Activated CD8-positive, alpha-beta memory T cell treated with anti-CD3 and anti-CD28 coated beads for 4 hours (primary cell): ENCODE measurements at places on chromosomes 6 and 20.

GRCh38 chr6:157887892-157888291 is 64.8 kb downstream of the SNX9 start:
- no peak for DNase-seq

GRCh38 chr20:38987777-38988176 is 25.6 kb downstream of the DHX35 start:
- DNase-seq = no peak

DNA sequence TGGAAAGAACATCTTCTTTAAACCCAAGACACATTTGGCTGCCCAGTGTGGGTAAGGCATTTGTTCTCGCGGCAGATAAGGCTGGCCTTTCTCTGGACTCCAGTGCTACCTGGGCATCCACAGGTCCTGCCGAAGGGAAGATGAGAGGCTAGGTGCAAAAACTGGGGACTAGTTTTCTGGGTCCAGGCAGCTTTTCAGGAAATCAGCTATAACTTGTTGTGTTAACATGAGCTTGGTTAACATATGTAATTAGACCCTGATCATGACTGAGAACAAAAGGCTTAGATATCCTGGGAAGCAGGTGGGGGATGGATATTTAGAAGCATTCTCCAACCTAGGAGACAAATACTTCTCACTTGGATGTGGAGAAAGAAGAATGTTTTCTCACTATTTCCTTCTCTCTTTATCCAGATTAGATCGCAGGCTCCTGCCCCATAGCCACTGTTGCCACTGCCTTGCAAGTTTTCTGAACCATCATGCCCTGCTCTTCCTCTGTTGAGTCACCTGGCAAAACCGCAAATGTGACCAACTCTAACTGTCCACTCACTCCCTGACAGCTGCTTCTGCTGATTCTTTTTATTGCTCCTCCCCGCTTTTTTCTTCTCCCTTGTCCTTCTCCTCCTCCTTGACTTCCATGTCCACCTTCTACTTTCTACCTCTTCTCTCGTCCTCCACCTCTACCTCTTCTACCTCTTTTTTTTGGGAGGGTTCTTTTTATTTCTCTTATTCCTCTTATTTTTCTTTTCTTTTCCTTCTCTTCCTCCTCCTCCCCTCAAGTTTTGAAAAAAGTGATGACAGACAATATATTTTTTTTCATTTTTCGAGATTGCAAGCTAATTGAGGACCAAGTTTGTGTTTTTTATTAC is 258.1 kb downstream of the UTRN start:
- DNase-seq = no peak

GRCh38 chr6:17413313-17413750 is 19.9 kb downstream of the CAP2 start:
- DNase-seq = no peak

- DNase-seq = no peak
Observed at GRCh38 chr20:48959899-48960550, 38.5 kb downstream of the ARFGEF2 start.

DNA sequence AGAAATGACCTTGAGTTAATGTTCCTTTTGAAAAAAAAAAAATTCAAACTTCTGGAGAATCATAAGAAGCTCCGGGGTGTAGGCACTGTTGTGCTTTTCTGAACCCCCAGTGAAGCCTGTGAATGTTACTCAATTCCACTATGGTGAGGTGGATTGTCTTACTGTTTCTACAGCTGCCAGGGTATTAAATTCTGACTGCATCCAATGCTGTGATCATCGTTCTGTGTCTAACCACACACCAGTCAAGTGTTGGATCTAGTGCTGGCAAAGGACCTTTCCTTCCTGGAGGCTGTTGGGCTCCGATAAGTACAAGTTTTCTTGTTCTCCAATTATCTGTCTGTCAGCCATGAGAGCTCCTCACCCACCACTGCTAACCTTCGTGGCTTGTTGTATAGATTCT is 162.0 kb upstream of the EPHA7 start:
- no peak for DNase-seq

DNA sequence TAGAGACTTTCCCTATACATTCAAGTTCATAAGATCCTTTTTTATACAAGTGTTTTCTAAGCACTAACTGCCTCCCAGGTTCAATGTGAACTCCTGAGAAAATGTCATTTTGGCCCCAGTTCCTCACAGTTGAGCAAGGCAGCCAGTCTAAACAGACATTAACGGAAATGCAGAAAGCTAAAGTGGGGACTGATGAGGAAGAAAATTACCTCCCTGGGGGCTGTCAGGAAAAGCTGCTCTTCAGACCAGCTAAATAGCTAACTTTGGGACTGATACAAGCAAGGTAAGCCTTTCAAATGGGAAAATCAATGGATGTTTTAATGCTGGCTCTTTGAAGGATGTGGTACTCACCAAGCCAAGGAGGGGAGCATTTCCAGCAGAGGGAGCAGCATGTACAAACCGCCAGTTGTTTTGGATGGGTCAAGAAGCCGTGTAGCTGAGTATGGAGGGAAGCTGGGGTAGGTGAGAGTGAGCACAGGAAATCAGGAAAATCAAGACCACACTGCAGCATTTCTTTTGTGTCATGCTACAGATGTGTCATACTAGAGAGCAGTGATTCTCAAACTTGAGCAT is 180.8 kb upstream of the CHD6 start:
- DNase-seq = no peak

DNA sequence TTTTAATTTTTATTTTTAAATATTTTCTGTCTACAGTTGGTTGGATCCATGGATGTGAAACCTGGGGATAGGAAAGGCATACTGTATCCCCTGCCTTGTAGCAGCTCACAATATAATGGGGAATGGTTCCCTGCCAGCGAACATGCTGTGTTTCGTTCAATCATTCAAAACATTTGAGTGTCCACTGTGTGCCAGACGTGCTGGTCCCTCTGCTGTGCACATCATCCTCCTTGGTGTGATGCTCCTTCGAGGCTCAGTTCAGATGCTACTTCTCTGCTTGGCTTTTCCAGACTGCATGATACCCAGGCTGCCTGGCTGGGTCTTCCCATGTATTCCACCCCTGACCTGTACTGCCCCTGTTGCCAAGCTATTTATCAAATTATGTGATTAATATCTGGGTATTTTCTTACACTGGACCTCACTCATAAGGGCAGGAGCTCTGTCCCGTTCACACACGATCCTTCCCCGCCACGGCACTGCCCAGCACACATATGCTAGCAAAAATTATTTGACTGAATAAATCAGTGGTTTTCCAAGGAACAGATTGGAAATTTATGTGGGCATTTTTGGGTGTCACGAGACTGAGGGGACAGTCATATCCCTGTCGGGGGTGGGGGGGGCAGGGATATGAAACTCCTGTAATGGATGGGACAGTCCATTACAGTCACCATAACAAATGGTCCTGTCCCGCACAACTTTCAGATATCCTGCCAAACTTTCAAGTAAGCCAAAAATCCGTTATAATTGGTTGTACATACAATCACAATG is 4.9 kb downstream of the SDCBP2 start:
- no peak for DNase-seq

DNA sequence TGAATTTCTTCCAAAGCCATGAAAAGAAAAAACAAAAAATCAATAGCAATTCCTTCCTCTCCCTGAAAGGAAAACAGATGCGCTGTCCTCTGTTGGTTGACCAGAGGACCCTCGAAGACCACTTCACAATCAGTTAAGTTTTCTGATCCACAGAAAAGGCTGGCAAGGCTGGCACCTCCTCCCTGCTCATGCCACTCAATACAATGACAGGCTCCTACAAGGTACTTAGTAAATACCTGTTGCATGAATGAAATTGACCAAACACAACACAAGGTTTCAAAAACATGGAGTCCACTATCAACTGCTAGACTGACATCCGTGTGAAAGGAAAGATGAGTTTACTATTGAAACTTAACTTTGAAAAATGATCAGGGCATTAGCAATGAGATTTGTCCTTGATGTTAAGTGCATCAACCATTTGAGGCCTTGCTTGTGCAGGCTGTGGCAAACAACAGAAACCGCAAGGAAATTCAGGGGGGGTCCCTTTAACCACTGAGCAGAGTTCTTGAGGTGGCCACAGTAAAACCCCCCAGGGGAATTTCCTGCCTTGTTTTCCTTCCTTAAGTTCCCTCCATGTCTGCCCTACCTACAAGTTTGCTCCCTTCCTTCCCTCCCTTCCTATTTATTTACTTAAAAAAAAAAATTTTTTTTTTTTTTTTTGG is 27.9 kb upstream of the RTF2 start:
- peak; percentile 52 for DNase-seq

- no peak for DNase-seq
Observed at GRCh38 chr6:137299681-137300080, 80.5 kb upstream of the IFNGR1 start.

DNA sequence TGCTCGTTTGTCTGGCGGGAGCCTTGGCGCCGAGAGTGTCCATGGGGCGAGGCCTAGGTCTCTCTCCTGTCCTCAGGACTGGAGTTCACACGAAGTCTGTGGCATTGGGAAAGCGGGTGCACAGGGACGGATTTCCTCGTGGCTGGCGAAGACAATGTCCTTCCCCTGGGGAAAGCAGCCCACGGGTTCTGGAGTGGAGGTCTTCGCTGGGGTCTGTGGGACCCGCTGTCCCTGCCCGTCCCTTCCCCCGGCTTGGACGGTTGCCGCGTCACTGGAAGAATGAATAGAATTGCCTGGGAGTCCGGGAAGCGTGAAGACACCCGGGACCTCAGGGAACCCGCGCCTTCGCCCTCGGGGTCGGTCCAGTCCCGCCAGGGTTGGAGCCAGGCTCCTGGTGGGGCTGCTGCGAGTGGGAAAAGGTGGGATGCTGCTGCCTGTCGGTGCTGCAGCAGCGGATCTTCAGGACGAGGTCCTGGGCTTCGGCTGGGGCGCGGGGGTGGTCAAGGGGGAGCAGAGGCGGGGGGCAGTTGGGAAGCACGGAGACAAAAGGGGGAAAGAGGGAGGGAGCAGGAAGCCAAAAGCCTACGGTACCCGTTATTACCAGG is 441.8 kb upstream of the DEFB115 start:
- DNase-seq = no peak

DNA sequence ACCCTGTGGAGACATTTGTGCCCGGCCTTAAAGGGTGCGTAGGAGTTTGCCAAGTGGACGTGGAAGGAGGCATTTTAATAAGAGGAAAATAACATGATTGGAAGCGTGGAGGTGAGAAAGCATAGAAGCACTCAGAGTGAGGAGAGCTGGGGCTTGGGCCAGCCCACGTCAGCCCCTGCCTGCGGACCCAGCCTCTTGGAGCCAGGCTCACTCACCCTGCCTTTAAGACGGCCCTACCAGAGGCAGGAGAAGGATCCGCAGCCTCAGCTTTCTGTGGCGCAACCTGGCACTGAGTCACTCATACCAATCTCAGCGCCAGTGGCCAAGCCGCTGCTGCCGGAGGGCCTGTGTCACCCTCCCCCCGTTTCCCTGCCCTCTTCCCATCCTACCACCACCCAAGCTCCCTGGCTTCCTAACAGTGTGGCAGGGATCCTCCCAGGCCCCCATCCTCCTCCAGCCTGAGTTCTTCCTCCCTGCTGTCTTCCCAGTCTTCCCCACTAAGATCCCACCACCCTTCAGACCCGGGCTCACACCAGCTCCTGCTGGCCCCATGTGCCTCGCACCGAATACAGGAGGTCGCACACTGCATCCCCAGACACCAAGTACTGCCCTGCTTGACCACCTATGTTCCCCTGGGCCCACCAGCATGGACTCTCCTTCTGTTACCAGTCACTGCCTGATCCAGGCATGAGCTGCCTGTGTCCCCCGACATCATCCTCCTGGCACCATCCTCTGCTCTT is 285.2 kb downstream of the UST start:
- DNase-seq = no peak

DNA sequence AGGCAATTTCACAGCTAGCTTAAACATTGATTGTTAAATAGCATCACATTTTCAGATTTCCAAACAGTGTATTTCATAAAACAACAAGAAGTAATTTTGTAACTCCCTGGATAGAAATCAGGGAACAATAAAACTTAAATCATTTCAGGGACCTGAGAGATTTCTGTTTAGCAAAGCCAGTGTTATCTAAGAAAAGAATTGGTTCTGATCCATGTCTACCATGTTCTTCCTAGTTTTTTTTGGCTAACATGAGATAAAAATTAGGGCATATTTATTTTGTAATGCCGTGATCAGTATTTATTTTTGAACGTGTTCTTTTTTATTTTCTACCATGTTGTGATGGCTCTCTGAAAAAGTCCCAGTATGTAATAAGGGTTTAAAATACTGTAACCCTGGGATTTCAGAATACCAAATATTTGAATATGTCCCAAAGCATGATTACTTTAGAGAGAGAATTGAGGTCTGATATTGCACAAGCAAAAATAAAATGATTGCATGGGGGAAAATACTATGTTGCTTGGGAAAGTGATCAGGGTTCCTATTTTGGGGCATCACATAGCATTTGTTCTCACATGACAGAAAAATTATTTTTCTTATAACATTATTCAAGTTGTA is 188.7 kb upstream of the CEP162 start:
- DNase-seq = no peak

DNA sequence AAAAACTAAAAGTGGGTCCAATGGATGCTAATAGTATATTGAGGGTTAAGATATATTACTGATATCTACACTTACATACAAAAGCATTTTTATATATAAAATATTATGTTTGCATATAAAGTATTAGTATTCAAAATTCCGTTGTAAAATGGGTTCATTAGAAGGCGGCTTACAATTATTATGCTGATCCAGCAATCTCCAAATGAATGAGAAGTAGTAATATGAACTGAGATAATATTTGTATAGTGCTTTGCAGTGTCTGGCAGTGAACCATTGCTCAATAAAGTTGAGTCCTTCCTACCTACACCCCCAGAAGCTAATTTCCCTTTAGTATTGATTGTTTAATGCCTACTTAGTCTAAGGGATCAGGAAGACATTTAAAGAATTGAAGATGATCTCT is 146.2 kb downstream of the UST start:
- DNase-seq = no peak

DNA sequence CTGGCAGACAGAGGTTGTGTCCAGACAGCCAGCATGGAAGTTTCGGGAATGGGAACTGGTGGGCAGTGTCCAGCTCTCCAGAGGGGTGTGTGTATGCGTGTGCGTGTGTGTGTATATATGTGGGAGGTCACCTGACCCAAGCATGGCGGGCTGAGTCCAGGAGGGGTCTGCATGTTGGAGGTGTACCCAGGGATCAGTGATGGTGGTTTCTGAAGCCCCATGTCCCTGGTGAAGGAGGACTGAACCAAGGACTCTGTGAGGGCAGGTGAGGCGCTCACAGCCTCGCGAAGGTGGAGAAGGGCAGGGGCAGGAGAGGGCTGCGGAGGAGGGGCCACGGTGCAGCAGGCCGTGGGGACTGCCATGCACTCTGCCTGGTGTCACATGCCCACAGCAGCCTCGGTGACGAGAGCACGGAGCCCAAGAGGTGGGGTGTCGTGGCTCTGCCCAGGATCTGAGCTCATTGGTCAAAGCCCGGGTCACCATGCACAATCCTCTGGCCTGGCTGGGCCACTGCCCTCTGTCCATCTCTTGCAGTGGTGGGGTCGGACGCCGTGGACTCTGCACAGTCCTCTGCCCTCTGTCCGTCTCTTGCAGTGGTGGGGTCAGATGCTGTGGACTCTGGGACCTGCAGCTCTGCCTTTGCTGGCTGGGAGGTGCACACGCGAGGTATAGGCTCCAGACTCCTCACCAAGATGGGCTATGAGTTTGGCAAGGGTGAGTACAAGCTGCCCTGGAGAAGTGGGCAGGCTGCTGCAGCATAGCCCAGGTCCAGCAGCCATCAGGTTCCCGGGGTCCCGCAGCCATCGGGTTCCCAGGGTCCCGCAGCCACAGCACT is 2.1 kb upstream of the LIME1 start:
- no peak for DNase-seq

- DNase-seq = no peak
Observed at GRCh38 chr6:24664046-24664987, 2.4 kb downstream of the TDP2 start.

- no peak for DNase-seq
Observed at GRCh38 chr6:17178754-17179529, 77.1 kb downstream of the STMND1 start.

- no peak for DNase-seq
Observed at GRCh38 chr6:36685926-36686667, 7.6 kb downstream of the CDKN1A start.
